Endothelial cell of umbilical vein (primary cell): ENCODE measurements at places on chromosomes 6 and 20. TPM values are rescaled to one million over a fixed set of nuclear protein-coding genes. Genes with fewer than 3 reads are reported as not detected.
A peak's percentile ranks its signal among the peaks of the same experiment; 100 is the strongest.

The PRPH2 gene
- 0.32 and 0.46 TPM in 2 replicates for polyA plus RNA-seq

DNA sequence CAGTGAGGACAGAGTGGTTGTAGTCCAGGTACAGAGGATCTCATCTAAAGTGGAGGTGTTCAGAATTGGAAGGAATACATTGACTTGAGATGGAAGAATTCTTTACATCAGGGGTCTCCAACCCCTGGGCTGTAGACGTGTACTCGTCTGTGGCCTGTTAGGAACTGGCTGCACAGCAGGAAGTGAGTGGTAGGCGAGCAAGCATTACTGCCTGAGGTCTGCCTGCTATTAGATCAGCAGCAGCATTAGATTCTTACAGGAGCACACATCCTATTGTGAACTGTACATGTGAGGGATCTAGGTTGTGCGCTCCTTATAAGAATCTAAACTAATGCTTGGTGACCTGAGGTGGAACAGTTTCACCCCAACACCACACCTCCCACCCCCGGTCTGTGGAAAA is 121.1 kb downstream of the CDKAL1 start:
- peak; percentile 35 for DNase-seq

The ALDH8A1 gene
- polyA plus RNA-seq = 0.08 and 0.41 TPM in 2 replicates

DNA sequence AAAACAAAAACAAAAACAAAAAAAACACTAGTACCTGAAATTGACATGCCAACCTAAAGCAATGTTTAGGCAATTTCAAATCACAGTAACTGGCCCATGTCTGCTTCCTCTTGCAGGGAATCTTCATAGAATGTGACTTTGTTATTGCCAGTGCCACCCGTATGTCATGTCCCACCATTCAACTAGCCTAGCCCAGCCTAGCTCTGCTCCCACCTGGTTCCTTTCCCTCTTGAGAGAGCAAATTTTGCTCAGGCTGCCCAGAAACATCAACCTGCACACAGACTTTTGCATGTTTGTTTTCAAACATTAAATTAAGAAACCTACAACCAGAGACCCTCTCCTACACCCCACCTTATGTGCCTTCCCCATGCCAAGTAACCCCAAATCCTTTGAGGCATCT is 124.8 kb upstream of the SLC2A12 start:
- no peak for DNase-seq

DNA sequence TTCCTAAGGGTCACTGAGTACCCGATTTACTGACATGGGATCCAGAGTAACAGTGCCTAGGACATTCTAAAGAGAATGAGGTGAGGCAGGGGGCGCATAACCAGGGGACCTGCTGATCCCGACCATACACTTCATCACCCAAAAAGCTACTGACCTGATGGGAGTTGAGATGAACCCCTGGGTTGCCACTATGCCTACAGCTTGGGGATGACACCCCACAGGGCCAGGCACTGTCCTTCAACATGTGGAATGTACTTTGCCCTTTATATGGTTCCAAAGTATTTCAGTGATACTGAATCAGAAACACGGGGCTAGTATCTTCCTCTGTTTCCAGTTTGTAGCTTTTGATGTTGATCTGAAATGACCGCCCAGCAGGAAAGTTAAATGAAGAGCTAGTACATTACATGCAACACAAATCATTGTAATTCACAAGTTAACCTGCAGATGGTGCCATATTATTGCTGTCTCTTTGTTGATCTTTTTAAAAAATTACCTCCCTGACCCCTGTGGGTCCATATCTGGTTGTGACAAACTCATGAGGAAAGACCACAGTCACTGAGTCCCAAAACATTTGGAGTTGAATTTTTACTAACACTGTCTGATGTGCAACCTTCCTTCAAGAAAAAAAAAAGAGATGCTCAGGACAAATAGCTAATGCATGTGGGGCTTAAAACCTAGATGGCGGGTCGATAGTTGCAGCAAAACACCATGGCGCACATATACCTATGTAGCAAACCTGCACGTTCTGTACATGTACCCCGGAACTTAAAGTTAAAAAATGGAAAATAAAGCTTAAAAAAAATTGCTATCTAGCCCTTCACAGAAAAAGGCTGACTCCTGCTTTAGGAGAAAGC is 42.7 kb upstream of the GCNT2 start:
- peak; percentile 52 for DNase-seq

The HLA-DRB1 gene
- not detected in 2 replicates for polyA plus RNA-seq
